Gastrocnemius medialis (tissue), 4 donors: ENCODE measurements at places on chromosomes 13 and 19.
A peak's percentile ranks its signal among the peaks of the same experiment; 100 is the strongest.

DNA sequence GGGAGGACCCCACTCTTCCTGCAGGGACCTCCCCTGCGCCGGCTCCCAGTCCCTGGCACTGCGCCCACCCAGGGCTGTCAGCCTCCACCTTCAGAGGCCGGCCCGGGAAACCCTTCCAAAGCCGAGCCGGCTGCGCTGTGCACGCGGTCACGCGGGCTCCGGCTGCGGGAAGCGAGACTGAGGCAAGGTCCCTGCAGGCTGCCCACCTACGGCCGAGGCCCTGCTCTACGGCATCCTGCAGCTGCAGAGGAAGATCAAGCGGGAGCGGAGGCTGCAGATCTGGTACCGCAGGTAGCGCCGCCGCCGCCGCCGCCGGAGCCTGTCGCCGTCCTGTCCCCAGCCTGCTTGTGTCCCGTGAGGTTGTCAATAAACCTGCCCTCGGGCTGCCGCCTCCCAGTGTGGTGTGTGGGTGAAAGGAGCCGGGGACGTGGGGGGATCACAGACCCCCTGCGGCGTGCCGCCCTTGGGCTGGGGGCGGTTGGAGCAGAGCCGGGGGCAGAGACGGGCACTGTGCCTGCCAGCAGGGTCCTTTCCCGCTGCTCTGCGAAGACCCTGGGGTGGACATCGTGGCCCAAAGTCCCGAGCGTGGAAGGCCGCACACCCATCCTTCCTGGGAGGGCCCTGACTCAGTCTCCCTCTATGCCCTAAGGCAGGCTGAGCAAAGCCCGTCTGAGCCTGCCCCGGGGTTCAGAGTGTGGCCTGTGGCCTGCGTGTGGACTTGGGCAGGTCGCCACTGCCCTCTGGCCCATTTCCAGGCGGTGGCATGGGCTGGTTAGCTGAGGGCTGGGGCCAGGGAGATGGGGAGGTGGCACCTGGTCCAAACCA, 5.9 kb downstream of the GAMT start:
- DNase-seq = peak; percentile 63

DNA sequence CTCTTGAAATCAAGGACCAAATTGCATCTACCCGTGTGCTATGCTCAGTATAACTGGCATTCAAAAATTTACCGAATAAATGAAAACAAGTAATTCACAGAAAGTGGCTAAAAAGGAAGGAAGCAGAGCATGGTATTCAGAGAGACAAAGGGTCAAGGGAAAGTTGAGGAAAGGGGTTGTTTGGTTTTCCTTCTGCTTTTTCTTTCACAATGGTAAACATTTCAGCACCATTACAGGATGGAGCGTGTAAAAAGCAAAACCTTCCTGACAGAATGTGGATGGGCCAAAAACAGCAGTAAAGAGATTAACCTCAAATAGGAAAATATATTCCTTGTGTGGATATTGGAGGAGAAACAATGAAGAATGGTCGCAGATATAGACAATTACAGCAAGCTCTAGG, 14.8 kb downstream of the DIAPH3 start:
- no peak for DNase-seq

- DNase-seq = no peak
Measured at GRCh38 chr19:15220833-15221232, 11.4 kb downstream of the EPHX3 start.

GRCh38 chr13:40923867-40924266, 95.2 kb downstream of the ELF1 start:
- no peak for DNase-seq

- no peak for DNase-seq
Measured at GRCh38 chr13:23752111-23753001, 136.8 kb downstream of the MIPEP start.

DNA sequence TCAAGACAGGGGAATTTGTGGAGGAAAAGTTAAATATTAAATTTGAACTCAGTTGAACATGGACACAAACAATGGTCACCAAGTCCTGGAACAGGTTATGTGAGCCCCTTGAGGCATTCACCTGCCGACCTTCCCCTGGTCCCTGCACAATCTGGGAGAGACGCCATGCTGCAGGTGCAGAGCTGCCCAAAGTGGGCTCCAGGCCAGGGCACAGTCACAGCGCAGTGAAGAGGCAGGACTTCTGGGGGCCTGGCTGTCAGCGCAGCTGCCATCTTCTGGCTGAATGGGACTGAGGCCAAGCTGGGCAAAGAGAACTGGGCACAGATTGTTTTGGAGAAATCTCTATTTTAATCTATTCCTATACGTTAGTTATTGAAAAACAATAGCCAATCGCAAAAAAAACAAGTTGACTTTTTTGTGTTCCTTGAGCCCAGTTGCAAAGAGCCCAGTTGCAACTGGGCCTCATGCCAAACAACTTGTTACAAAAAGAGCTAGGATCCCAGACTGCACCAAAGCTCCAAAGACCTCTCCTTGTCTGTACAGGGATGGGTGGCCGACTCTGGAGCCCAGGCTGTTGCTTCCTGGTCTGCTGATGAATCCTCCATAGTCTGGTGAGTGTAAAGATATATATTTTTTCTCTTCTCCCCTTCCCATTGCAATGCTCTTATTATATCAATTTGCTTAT, 1.2 kb upstream of the ZNF626 start:
- DNase-seq = no peak

DNA sequence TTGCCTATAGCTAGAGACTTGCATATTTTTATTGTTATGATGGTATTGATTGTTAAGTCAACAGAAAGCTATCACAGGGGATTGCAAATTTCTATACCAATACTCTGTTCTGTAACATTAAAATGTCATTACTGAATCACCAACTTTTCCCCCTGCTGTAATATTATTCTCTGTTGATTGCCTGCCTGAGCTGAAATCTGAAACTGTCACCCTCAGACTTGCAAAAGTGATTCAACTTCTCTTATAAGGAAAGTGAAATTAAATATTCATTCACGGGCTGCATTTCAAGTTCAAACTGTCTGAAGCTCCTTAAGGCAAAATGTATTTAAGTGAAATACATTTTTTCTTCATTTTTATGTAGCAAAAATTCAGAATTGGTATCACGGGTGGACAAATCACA, 723.2 kb downstream of the PCDH9 start:
- DNase-seq = no peak

DNA sequence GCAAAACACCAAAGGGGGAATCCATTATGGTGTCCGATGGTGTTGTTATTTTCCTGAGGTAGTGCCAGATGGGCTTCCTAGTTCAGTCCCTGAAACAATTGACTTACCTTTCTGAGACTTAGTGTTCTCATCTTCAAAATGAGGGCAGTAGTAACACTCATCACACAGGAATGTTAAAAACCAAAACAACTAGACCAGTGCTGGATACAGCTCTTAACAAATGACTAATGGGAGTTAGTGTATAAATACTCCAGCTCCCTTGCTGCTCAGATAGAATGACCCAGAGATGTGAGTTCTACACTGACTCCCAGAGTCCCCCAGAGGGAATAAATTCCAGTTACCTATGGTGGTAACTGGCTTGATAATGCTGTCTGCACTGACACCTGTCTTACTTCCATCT, 49.9 kb downstream of the MBD3L2B start:
- no peak for DNase-seq

DNA sequence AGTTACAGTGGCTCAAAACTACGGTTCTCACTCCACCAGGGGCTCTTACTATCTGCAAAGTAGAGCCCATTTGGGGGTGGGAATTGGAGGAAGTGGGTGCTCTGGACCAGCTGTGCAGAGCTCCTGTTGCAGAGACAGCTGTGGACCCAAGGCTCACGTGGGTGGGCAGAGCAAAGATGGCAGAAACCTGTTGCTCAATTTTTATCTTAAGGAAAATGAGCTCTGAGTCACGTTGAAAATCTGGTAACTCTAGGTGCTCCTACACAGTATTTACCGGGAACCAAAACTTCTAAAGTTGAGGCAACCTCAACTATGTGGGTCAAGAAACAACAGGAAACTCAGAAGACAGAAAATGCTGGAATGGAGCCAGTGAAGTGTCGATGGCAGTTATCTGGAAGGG, 30.2 kb upstream of the SLC15A1 start:
- DNase-seq = no peak

DNA sequence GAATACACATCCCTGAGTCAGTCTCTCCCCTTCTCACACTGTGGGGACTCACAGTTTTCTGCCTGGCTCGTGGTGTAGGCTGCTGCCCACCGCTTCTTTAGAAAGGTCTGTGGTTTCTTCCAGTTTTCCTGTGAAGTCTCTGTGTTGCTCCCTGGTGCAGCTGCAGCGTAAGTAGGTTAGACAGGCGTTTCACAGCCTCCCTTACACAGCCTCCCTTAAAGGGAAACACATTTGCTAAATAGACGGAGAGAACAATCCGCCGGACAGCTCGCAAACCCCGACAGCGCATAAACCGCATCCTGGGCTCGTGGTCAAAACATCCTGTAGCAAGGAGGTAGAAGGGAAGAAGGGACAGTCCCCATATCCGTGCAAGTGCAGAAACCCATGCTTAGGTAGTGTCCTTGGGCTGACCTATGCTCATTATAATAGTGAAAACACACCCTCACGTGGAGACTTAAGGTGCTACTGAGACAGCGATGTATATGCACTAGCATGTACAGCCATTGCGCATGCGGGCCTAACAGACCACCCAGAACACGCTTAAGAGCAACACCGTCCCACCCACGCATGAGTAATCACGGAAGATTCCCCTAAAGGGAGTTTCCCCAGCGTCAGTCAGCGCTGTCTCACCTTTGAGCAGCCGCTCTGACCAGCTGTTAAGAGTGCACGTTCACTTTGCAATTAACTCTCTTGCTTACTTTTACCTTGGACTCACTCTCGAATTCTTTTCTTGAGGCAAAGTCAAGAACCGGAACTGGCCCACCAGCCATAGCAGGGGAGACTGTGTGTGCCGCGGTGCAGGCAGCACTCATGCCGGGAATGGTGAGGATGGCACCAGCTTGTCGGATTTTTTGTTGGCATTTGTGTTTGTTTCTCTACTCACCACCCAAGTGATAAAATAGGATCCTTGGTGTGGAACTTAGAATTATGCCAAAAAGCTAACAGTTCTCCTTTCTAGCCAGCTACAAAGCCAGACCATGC, 16.6 kb downstream of the SIGLEC8 start:
- DNase-seq = no peak

GRCh38 chr19:21264416-21264815, 64.8 kb downstream of the ZNF708 start:
- DNase-seq = no peak

DNA sequence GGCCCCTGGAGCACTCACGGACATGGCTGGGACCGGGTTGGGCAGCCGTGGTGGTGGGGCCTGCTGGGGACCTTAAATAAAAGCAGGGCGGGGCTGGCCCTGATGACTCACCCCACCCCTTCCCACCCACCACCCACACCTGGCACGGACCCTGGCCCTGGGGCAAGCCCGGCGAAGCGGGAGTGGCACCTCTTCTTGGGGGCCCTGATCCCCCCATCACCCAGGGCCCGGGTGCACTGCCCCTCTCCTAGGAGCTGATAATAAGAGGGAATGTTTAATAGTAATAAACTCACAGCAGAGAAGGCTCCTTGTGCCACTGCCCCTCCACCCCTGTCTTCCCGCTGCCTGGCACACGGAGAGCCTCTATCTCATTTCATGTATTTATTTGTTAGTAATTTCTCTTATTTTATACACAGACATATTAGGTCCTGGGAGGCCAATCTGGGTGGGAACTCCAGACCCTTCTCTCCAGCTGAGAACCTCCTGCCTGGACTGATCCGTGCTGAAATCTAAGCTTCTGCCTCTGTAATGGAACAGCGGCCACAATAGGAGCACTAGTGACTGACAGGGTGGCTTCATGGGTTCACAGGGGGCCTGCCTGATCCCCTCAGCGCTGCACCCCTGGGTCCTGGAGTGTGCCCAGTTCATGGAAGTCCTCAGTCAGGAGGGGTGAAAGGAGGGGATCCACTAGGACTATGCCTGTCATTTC, at the start of gene LGALS7:
TSS of gene LGALS7 (minus strand) at position 49 of the 709 bp plus-strand sequence. CDS start at position 24, 25 bp downstream.
- no peak for DNase-seq

GRCh38 chr13:60754211-60755090, 357.4 kb downstream of the TDRD3 start:
- DNase-seq = no peak
